Fibroblast of skin of left quadriceps (primary cell): ENCODE measurements at places on chromosomes 5 and 9.

DNA sequence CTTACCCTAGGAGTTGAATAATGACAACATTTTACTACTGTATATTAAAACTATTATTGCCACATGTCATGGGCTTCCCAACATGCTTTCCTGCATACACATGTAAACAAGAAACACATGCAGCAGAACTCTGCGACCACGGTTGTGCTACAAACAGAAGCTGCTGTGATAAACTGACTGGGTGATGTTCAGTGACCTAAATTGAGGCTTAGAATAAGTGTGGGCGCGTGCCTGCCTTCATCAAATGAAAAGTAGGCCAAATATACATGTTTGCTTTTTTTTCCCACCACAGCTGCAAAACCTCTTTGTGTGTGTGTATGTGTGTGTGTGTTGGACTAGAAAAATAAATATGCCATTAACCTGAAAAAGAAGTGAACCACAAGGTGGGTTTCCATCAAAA, 1202.1 kb downstream of the PTPRD start:
- DNase-seq: no peak

GRCh38 chr5:179298181-179298993, 46.9 kb downstream of the ADAMTS2 start:
- DNase-seq: no peak

- DNase-seq: no peak
These were observed 5.6 kb downstream of the TBC1D9B start for GRCh38 chr5:179901915-179902762.

DNA sequence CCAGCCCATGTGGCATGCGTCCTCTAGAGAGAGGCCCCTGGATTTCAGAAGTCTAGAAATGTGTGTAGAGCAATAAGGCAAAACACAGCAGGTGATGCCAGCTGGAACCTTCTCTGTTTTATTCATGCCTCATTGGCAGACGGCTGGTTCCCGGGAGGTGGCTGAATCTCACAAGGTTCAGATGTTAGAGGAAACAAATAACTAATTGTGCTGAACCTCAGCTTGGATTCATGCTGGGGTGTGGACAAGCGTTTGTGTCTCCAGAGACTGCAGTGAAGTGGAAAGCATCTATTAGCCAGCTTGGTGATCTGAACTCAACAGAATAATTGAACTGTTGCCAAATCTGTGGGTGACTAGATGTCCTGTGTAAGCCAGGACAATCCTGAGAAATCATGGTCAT, 131.1 kb upstream of the NR4A3 start:
- no peak for DNase-seq

DNA sequence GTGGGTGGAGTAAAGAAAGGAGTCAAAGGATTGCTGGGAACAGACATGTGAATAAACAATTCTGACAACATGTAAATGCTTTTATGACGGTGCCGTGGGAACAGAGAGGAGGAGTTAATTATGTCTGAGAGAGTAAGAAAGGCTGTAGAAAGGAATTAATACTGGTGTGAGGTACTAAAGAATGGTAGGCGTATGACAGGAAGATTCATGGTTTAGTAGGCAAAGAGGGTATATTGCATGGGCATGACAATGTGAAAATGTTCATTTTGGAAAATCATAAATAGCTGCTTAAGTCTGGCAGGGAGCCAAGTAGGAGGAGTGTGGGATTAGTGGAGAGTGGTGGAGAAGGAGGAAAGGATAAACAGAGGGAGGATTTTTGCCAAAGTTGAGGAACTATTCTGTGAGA, 19.7 kb downstream of the NAA35 start:
- DNase-seq: no peak

GRCh38 chr9:13942695-13943094, 371.2 kb downstream of the NFIB start:
- peak; percentile 91 for DNase-seq

- DNase-seq: no peak
These were observed 277.5 kb downstream of the MARCHF11 start for GRCh38 chr5:15902066-15902465.

DNA sequence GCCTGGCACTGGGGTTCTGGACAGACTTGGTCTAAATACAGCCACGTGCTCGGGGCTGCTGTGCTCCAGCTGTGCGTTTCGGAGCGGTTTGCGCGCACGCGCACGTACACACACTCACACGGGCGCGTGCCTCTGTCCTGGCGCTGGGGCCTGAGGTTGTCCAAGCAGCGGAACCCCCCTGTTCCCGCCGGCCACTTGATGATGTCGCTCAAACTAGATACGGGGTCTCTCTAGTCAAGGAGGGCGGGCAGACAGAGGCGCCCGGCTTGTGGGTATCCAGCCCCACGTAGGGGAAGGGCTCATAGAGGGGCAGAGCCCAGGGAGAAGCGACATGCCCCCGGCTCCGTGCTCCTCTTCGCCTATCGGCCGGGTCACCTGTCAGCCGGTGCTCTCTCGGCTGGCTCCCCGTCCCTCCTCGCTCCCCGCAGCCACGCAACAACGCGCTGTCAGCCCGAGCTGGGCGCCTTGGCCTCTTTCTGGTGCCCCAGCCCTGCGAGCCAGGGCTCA, 8.9 kb downstream of the NR2F1-AS1 start:
- DNase-seq: no peak

DNA sequence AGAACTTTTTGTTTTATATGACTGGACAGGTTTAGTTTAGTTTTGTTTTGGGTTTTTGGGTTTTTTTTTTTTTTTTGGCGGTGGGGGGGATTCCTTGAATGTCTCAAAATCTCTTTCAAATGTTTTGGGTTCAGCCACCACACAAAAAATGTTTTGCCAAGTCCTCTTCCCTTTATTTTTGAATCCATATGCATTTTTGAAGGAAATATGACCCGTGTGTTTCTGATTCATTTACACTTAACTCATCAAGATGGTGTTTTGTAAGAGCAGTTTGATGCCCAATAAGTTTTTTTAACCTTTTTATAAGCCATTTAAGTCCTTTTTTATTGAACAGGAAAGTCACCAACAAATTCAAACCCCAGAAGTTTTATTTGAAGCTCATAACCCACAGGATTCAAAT, 209.8 kb downstream of the CWC27 start:
- no peak for DNase-seq

GRCh38 chr5:11166923-11167322, 405.9 kb upstream of the DAP start:
- no peak for DNase-seq

DNA sequence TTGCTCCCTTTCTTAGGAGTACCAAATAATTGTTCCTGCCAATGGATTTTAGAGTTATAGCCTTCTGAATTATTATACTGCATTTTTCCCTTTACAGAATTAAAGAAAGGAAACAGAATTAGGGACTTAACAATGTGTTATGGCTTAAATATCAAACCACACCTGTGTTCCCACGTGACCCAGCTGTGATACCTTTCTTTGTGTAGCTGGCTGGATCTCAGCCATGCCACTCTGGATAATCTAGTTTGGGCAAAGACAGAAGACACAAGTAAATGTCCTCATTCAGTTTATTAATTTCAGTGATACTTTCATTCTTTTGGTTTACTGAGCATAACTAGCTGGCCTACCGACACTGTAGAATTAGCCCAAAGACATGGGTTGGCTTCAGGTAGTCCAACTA, 417.2 kb upstream of the ADAMTS16 start:
- no peak for DNase-seq

DNA sequence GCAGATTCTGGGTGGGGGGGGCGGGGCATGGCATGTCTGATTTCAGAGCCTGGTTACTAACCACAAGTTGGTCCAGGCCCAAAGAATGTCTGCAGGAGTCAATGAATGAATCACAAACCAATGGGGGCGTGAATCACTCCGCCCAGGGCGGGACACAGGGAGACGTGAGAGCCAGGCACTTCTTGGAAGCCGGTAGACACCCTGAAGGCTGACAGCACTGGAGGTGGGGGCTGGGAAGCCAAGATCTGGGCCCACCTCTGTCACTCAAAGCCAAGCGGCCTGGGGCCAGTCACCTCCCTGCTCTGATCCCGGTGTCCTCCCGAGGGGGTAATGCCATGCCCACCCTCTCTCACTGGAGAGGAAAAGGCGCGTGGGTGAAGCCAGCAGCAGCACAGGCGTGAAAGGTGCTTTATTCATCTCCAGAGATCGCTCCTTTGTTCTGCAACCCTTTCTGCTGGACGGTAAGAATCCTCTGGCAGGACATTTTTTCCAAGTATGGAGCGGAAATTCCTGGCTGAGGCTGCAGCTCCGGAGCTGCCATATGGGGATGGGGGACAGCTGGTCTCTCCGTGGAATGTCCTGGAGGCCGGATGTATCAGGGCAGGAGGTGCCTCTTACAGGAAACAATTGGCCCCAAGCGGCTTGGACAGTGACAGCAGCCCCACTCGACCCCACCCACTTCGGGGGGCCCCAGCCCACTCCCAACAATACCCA, 85.0 kb downstream of the STK10 start:
- DNase-seq: peak; percentile 93

DNA sequence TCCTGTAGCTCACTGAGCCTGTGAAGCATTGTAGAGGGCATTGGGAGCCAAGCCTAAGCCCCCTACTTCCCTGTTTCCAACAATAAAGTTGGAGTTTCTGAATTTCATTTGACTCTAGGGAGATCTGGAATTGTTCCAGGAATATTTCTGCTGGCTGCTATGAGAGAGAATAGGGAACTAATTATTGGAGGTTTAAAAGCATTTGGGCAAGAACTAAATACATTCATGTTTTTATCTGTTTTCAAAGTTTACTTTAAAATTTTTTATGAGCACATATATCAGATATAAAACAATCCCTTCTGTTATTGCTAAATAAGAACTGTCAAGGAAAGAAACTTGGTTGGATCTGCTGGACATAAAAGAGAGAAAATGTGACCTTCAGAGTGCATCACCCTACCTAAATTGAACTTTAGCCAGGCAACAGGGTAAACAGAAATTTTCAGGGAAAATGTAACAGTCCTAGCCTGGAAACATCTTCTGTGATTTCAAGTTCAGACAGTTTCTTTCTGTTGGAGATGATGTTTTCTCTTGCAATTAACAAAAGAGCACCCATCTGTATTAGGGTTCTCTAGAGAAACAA, 19.3 kb upstream of the LECT2 start:
- DNase-seq: no peak

- DNase-seq: no peak
These were observed 10.4 kb downstream of the PKN3 start for GRCh38 chr9:128712451-128713410.

GRCh38 chr9:95242613-95243012, 74.9 kb downstream of the FANCC start:
- DNase-seq: no peak
